ENCODE measurements at places on chromosomes 5 and 9.

DNA sequence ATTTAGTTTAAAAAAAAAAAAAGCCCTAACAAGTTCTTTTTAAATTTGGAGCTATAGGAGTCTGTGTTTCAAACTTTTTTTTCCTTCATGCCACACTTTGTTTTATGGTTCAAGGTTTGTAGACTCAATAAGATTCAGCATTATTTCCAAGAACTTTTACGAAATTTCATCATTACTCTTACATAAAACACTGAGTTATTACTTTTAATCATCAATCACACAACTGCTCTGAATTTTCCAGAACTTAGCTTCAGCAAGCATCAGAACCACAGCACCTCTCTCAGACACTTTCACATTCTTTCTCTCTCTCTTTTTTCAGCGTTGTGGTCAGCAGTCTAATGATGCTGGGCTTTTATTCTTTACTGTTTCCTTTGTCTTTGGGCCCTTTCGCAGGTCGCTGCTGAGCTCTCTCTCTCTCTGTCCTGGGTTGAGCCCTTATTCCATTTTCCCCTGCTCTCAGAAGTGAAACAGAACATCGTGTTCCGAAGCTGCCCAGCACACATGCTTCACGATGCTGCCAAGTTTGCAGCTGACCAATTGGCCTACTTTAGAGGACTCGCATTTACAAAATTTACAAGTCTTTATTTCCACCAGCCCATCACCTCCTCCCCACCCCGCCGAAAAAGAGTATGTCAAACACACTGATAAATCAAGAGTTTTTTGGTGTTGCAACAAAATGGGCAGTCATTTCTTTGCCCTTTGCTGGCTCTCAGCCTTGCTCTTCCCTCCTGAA lies 44.6 kb upstream of the PIK3R1 start:
- no peak for DNase-seq

DNA sequence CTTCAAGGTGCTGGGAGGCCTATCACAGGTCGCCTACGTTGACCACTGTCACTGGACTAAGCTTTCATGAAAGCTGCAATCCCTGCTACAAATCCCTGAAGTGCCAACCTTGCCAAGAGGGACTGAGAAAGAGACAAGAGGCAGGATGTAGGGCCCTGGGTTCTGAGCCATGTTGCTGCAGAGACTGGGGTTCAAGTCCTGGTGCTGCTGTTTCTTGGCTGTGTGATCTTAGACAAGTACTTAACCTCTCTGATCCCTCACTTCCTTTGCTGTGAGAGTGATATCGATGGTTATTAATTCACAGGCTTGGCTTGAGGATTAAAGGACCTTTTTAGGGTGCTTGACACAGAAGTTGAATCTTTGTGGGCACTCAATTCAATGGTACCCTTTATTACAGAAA lies 15.5 kb downstream of the CSF1R start:
- DNase-seq = no peak

DNA sequence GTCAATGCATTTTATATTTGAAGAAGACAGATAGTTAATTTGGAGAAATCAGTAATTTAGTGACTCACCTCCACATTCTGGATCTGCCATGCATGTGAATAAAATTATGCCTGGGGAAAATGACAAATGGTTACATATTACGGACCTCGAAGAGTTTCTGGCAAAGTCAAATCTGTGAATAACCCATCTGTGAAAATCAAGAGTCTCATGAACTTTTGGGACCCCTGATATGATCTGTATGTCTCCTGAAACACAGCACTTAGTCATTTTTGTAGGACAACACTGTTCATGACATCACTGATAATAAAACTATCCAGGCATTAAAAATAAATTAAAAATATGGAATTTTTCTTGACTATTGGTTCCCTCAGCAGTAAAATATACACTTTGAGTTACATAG lies 584.5 kb downstream of the TLE4 start:
- DNase-seq = no peak

DNA sequence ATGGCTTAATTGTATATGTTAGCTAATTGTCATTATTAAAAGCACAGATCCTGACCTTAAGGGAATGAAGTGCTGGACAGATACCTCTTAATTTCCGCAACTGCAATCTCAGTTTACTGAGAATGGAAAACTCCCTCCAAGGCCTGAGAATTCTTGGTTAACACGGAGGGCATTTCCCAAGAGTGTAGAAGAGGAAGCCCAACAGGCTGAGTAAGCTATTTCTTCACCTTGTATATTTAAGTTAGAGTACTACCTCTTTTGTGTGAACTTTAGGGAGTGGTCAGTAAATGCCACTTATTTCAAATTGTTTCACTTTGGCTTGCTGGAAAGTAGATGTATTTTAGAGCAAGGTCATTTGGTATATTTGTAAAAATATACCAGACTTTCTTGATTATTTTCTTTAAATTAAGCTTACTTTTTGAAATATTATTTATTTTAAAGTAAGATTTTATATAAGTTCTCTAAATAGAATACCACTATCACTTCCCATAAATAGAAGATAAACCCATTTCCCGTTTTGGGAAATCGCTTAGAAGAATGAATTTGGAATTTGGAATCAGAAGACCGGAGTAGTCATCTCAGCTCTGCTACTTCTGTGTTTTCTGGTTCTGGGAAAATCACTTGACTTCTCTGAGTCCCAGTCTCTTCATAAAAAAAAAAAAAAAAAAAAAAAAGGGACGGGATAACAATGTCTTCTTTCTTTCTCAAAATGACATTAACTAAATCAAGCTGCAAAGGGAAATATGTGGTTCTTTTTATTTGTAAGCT lies 26.0 kb upstream of the C9orf72 start:
- DNase-seq = no peak

GRCh38 chr5:80399526-80400239 lies 8.2 kb upstream of the ZFYVE16 start:
- no peak for DNase-seq

GRCh38 chr5:132065351-132065937 lies 5.0 kb downstream of the IL3 start:
- no peak for DNase-seq

DNA sequence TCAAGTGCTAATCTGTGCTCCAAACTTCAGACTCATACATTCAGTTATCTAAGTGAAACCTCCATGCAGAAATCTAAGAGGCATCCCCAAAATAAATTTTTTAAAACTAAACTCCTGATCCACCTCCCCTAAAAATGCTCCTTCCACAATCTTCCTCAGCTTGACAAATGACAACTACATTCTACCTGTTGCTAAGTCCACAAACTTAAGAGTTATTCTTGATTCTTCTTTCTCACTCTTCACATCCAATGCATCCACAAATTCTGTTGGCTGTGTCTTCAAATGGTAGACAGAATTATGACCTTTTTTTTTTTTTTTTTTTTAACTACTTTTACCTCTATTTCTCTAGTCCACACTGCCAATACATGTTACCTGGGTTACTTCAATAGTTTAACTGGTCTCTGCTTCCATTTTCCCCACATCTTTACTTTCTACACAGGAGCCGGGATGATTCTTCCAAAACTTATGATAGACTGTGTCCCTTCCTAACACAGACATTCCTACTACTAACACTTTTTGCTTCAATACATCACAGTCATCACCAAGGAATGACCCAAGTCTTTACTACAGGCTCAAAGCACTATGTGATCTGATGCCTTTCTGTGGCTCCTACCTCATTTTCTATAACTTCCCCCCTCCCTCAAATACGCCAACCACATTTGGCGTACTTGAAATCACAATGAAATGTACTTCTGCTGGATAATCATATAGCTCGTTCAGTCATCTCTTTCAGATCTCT lies 143.6 kb downstream of the PDE4D start:
- no peak for DNase-seq

GRCh38 chr5:22044229-22044628 lies 808.9 kb downstream of the CDH12 start:
- no peak for DNase-seq

GRCh38 chr5:145968970-145969713 lies 32.8 kb downstream of the SH3RF2 start:
- no peak for DNase-seq

DNA sequence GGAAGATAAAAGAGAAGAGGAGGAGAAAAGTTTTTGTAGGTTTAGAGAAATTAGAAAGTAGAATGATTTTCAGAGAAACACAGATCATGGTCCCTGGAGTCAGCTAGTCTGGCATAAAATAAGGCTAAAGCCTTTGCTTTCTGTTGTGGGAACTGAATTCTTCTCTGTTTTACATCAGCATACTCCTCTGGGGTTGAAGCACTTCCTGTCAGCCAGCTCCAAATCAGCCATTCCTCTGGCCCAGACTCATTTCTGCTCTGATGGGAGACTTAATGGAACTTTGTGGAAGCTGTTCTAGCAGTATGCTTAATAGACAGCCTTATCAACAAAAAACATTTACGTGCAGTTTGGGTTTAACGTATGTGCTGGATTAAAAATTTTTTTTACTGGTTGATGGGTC lies 143.2 kb downstream of the HMHB1 start:
- no peak for DNase-seq

GRCh38 chr5:59151162-59151889 lies 568.5 kb downstream of the RAB3C start:
- no peak for DNase-seq

DNA sequence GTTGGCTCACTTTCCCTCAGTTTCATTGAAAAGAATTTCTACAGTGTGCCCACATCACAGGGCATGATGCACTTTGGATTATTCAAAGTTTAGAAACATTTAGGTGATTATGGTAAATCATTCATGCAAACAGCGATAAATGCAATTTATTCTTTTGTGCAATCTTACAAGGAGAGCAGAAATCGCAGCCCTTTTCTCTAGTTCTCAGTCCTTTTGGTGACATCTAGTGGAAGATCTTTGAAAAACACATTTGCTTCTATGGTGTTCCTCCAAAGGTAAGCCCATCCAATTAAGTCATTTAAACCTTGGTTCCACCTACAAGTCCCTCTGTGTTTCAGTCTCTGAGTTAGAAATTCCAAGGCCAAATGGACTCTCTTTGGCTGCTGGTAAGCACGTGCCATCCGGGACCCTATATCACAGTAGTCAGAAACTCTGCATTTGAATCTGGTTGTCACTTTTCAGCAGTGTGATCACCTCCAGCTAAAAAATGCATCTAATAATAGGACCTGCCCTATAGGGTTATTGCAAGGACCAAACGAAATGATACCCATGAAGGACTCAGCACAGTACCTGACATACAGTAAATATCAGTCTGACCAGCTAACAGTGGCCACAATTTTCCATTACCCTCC lies 66.4 kb downstream of the MACROH2A1 start:
- DNase-seq = no peak

GRCh38 chr5:171421331-171422262 lies 2.1 kb downstream of the FGF18 start:
- DNase-seq = no peak

DNA sequence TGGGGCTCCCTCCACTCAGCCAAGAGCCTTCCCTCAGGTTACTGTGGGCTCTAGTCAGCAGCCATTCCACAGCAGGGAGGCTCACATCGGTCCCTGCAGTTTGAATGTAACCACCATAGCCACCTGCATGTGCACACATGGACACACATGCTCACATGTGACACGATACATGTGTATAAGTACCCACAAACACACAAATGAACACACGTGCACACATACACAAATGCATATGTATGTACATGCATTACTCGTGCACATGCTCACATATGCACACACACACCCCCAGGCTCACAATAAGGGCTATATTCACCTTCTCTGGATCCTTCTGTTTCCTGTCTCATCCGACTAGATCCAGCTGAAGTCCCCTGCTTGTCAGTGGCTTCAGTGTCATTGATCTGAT lies 36.2 kb downstream of the UBE2QL1 start:
- DNase-seq = no peak

GRCh38 chr9:68707801-68708488 lies 2.9 kb downstream of the PIP5K1B start:
- no peak for DNase-seq

- no peak for DNase-seq
Observed at GRCh38 chr5:16707168-16707868, 90.5 kb upstream of the RETREG1 start.

DNA sequence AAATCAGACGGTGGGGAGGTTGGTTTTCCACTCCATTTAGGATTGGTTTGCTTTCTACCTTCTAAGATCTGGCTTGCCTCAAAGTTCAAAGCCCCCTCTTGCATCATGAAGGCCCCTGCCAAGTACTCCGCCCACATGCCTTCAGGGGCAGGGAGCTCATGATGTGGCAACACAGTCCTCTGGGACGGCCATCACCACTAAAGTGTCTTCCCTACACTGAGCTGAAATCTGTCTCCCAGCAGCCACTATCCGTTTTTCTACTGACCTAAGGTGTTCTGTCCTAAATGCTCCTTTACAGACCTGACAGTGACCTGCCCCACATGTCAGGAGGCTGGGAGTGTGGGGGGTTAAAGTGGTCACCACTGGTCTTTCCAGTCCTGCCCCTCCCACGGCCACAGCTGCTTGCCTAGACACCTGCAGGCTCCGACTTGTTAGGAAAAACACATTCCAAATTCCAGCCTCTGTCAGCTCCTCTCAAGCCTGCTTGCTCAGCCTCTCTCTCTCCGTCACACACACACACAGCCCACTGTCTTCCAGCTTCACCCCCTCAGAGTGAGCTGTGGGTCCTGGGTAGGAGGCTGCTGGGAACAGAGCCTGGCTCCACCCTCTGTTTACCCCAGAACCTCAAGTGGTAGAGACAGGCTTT lies 44.9 kb downstream of the SHB start:
- DNase-seq = no peak

- no peak for DNase-seq
Observed at GRCh38 chr9:14417237-14417636, 103.3 kb upstream of the NFIB start.
